ENCODE measurements at places on chromosomes 2 and 18.

- no peak for DNase-seq
Observed at GRCh38 chr2:111121028-111121827, 514 bp downstream of the BCL2L11 start.

DNA sequence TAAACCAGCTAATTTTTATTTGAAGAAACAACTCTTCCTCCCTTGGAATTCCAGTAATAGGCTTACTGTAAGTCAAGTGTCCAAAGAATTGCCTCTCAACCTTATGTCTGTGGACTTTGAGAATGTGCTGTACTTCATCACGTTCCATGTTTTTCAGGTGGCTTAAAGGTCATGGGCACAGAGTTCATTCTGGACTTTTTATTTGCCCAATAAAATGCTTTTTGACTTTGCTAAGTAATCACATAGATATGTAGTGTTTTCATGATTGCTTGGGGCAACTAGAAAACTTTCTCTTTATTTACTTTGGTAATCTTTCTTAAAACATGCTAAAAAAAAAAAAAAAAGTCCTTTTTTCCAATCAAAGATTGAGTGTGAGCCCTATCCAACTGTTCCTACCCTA, 10.4 kb upstream of the DNAH7 start:
- no peak for DNase-seq

DNA sequence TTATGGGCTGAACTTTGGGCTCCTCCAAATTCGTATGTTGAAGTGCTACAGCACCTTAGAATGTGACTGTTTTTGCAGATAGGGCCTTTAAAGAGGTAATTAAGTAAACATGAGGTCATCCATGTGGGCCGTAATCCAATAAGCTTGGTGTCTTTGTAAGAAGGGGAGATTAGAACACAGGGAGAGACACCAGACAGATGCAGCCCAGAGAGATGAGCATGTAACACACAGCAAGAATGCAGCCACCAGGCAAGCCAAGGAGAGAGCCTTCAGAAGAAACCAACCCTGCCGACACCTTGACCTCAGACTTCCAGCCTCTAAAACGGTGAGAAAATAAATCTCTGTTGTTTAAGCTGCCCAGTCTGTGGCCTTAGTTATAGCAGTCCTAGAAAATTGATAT, 74.3 kb downstream of the HRH4 start:
- DNase-seq, result no peak

DNA sequence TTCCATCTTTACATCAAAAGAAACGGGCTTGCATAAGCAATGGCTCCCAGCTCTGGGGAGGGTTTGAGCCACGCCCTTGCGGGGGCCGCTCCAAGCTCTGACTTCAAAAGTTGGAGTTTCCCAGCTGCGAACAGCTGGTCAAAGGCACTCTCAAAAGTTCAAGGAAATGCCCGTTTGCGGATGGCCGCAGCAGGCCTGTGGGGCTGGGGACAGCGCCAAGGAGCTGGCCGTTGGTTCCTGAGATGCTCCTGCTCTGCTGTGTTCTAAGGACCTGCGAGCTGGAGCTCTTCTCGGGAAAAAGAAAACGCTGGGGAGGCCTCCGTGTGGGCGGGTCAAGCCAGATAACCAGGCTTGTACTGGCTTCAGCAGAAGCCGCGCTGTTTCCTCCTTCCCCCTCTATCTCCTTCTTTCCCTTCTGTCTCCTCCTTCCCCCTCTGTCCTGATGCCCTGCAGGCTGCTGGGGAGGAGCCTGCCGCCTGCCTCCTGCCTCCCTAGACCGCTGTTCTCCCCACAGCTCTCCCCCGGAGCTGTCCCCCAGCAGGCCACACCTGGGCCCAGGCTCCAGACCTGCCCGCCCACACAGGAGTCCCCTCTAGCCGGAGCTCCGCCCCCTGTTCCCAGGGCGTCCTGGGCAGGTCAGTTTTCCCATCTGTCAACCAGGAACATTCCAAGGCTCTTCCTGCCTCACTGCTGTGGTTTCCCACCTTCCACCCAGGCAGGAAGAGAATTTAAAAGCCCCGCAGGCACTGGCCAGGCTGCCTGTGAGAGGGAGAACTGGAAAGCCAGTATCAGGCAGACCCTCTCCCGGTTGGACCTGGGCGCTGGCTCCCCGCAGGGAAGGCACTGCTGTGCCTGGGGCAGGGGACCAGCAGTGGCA, 14.1 kb downstream of the KLF11 start:
- no peak for DNase-seq

- no peak for DNase-seq
Observed at GRCh38 chr2:134405611-134406081, 151.8 kb downstream of the MGAT5 start.

DNA sequence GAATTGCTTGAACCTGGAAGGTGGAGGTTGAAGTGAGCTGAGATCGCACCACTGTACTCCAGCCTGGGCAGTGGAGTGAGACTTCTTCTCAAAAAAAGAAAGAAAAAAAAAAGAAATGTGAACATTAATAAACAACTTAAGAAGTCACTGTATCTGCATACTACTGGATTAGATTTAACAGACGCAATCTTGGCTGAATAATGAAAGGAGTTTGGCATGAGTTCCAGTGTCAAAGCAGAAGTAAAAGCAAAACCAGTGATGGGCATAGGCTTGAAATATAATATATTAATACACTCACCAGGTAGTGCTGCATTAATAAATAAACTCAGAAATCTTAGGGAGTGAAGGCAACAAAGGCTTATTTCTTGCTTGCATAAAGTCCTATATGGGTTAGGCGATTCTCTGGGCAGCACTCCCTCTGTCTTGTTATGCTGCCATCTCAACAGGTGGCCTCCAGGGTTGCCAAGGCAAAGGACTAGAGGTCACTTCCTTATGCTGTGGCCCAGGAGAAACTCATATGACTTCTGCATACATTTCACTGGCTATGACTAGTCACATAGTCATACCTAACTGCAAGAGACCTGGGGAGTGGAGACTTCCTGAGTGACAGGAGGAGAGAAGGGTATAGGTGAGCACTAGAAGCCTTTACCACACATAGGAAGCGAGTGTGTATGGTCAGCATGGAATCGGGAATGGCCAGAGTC, 296.2 kb upstream of the SPRED2 start:
- DNase-seq, result no peak

- DNase-seq, result no peak
Observed at GRCh38 chr2:10226038-10226724, 76.5 kb upstream of the HPCAL1 start.

DNA sequence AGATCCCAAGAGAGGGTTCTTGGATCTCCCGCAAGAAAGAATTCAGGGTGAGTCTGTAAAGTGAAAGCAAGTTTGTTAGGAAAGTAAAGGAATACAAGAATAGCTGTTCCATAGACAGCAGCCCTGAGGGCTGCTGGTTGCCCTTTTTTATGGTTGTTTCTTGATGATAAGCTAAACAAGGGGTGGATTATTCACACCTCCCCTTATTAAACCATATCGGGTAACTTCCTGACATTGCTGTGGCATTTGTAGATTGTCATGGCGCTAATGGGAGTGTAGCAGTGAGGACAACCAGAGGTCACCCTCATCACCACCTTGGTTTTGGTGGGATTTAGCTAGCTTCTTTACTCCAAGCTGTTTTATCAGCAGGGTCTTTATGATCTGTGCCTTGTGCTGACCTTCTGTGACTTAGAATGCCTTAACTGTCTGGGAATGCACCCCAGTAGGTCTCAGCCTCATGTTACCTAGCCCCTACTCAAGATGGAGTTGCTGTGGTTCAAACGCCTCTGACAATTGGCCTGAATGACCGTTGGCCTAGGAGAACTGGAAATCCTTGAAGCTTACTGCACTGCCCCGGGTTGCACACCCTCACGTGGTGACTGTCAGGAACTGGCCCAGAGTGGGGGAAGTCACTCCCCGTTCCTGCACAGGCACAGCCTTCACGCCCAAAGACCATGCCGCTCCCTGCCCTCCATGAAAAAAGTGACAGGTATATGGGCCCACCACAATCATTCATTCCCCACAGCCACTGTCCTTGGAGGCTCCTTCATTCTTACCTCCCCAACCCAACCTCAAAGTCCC, 136.9 kb downstream of the SEPTIN10 start:
- DNase-seq, result no peak

DNA sequence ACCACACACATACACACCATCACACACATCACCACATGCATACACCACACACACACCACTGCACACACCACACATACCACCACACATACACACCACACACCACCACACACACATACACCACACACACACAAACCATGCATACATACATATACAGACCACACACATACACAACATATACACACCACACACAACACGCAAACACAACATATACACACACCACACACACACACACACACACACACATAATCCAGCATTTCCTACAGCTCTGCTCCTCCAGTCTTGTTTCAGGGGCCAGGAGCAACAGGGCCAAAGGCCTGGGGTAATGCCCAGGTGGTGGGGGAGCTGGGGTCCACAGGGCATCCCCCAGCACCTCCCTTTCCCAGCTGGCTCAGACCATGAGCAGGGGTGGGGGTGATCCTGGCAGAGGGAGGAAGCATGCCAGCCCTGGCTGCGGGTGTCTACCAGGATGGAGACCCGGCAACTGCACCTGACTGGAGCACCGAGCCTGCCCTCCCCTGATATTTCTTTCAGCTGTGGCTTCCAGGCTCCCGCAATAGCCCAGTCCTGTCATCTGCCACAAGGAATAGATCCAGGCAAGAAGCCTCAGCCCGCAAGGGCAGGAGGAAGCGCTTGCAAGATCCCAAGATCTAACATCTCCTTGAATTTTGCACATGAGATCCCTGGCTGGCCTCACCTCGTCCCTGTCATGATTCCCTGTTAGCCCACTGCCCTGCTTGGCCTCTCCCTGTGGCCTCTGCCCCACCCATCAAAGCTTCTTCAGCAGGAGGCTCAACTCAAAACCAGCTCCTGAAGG, 196.9 kb downstream of the TNS1 start:
- DNase-seq, result no peak

- DNase-seq, result no peak
Observed at GRCh38 chr2:73291461-73292315, 1.7 kb downstream of the EGR4 start.

DNA sequence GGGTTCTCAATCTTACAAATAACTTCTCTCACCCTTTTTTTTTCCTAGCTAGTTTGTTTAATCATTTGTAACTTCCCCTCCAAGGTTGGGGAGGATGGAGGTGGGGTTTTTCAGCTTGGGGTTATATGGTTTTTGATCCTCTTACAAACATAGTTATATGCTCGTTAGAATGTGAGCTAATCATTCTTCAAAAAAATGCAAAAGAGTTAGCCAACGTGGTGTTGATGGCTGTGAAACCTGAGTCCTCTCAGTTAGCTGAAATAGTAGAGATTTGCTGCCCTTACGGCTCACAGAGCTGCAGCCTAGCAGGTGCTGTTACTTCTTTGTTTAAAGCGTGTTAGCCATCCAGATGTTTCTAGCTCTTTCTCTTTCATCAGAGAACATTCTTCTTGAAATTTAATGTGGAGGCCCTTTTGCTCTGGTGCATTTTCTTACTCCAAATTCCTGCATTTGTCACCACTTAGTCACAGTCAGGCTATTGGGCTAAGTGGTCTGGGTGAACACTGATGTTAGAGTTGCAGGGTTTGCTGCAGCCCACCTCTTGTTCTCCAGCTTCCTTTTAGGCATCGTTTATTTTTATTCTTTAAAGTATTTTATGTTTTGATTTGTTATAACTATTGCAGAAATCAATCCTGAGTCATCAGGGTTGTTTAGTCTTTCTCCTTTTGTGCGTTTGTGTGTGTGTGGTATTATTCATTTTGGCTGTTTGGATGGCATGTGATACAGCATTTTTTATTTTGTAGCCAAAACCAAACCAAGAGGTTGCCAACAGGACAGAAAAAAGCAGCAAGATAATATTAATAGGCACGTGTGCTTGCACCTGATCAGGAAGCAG, 41.1 kb downstream of the LIMS1 start:
- DNase-seq, result no peak

GRCh38 chr2:43887176-43887575, 48.4 kb downstream of the ABCG8 start:
- DNase-seq, result no peak

- DNase-seq, result no peak
Observed at GRCh38 chr2:123999681-124000080, 25.4 kb upstream of the CNTNAP5 start.

DNA sequence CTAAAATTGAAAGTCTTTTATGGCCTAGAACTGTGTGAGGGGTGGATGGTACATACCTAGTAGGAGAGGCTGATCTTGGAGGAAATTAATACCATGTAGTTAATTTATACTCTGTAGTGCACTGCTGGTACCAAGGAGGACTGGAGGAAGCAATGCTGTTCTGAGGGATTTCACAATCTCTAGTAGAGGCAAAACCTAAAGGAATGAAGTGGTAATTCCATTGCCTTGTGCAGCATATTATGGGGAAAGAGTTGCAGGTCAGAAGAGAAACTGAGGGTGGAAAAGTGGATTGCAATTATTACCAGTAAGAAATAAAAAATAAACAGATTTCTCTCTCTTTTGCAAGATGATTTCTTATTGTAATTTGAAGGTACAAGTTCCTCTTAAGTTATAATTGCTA, 2.2 kb downstream of the ABI2 start:
- no peak for DNase-seq

DNA sequence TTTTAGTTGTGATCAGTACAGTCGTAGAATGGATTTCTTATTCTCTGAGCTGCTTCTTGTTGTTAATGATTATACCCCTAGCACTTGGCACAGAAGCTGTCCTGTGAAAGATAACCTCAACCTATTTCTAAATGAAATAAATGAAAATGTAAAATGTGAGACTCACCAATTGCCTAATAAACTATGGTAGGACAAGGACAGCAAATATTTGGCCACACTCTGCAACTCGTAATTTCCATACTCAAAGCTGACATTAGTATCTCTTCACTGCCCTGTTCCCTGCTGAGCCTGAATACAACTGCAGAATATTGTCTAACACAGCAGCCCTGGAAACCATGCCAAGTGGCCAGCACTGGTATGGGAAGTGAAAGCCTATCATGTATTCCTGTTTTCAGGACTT, 34.5 kb downstream of the TMEM182 start:
- no peak for DNase-seq

DNA sequence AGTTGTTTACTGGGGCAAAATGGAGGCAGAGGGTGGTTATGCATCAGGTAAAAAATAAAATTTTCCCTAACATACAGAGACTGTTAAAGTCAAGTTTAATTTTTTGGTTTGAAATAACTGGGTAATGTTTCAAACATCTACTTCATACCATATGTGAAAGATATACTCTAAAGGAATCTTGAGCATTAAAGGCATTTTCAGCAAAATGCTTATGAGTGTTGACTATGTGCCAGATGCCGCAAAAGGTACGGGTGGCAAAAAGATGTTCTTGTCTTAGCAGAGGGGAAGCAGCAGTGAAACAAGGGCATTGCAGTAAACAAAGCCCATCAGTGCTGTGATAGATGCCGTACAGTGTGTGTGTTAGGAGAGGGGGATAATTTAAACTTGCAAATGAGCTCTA, 263.1 kb upstream of the ID2 start:
- no peak for DNase-seq

GRCh38 chr2:122908159-122908558, 1116.9 kb upstream of the CNTNAP5 start:
- DNase-seq, result no peak

DNA sequence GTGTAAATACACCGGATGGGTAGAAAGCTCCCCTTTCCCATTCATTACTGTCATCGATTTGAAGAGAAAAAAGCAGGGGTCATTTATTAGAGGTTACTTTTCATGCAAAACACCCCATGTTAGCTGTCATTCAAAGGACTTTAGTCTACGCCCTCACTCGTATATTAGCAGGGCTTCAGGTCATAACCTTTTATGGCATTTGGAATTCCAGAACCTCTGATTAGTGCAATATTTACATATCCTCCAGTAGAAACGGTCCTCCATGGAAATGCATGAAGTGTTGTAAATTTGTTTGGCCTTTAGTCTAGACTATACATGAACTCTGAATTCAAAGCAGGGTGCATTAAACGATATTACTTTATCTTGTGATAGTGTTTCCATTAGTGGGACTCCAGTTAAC, 180.5 kb downstream of the ZNF516 start:
- DNase-seq, result no peak

Measured in stimulated activated CD8-positive, alpha-beta memory T cell treated with anti-CD3 and anti-CD28 coated beads, Interleukin-7, amount 100 ng/mL, for 1 hour (primary cell).